Stimulated activated naive CD4-positive, alpha-beta T cell (primary cell): ENCODE measurements at places on chromosomes 11 and 22.

- DNase-seq = no peak
Measured at GRCh38 chr11:104866815-104867214, 31.4 kb downstream of the CASP12 start.

- DNase-seq = no peak
Measured at GRCh38 chr11:104657083-104657482, 241.2 kb downstream of the CASP12 start.

- DNase-seq = no peak
Measured at GRCh38 chr11:94758666-94759065, 9.5 kb upstream of the AMOTL1 start.

GRCh38 chr11:117457031-117457785 is 129.6 kb downstream of the CEP164 start:
- no peak for DNase-seq

DNA sequence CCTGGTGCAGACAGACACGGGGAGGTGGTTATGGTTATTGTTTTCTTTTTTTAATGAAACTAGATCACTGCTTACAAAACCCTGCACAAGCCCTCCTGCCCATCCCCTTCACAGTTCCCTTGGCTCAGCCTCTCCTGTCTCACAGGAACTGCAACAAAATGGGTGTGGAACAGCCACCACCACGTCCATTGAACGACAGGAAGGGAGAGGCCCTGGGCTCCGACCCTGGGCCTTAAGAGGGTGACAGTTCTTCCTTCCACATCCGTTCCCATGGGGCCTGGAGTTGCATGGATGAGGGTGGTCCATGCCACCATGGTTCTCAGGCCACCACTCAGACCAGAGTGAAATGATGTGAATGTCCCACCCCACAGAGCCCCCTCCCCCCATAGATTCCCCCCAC is 15.7 kb downstream of the PRPF19 start:
- no peak for DNase-seq

- DNase-seq = no peak
Measured at GRCh38 chr22:24994070-24994763, 41.7 kb downstream of the KIAA1671 start.

DNA sequence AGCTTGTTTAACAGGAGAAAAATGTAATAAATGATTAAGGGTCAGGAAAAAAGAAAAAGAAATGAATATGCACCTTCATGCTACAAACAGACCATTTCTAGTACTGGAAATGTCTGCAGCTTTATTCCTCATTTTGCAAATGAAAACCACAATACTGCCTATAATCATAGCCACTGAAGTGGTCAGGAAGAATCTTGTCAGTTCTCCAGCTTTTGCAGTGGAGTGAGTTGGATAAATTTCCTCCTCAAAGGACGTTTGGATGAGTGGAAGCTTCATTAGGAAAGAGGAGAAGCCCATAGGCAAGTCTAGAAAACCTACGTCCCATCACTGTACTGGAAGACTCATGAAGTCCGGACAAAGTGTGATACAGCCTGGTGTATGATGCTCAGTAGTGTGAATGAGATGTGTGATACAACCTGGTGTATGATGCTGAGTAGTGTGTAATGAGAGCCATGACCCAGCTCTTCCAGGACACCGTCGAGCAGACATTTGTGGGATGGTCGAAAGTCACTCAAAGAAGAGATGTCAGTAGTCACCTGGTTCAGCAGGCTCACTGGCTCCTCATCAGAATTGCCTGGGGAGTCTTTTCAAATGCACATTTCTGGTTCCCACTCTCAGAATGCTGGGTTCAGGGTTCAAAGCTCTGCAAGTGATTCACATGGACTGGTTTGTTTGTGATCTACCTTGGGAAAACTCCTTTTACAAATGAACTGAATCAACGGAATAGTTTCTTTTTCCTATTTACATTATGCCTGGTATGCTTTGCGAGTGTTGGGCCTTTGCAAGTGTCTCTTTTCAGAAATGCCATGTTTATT is 101.3 kb downstream of the PDHX start:
- no peak for DNase-seq

- DNase-seq = no peak
Measured at GRCh38 chr11:12087075-12088004, 23.1 kb upstream of the MICAL2 start.

GRCh38 chr22:46146329-46146728 is 4.0 kb upstream of the PPARA start:
- no peak for DNase-seq

DNA sequence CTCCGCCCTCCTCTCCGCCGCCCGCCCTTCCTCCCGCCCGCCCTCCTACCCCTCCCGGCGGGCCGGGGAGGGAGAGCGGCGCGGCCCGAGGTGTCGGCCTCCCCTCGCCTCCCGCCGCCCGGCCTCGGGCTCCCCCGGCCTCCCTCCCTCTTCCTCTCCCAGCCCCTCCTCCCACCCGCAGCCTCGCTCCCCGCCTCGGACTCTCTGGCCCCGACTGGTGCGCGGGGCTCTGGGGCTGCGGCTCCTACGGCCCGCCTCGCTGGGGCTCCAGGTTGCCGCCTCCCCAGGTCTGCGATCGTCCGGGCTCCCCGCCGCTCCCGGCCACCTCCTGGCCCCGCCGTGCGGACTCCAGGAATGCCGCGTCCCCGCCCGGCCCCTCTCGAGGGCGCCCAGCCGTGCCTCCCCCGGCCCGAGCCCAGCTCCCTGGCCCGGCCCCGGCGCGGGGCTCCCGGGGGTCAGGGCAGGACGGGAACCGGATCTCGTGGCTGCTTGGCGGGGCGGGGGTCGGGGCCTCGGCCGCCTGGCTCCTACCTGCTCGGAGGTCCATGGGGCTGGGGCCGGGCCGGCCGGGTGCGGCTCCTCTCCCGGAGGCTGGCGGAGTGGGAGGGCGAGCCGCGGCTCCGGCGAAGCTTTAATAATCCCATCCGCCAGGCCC is at the start of gene CLCF1:
Gene CLCF1 (minus strand): TSS at position 606 of the 655 bp plus-strand sequence. CDS start 59 bp downstream, at position 547.
- peak; percentile 34 for DNase-seq
